Kidney epithelial cell (primary cell): ENCODE measurements at places on chromosomes 7 and 10. TPM values are rescaled to one million over a fixed set of nuclear protein-coding genes. Genes with fewer than 3 reads are reported as not detected.

The PILRA gene
- total RNA-seq, result 0.68 TPM in 1 of 2 replicates, not detected in the other

- DNase-seq, result peak; percentile 28
These were observed 94.4 kb upstream of the SEMA3C start for GRCh38 chr7:81013083-81013817.

DNA sequence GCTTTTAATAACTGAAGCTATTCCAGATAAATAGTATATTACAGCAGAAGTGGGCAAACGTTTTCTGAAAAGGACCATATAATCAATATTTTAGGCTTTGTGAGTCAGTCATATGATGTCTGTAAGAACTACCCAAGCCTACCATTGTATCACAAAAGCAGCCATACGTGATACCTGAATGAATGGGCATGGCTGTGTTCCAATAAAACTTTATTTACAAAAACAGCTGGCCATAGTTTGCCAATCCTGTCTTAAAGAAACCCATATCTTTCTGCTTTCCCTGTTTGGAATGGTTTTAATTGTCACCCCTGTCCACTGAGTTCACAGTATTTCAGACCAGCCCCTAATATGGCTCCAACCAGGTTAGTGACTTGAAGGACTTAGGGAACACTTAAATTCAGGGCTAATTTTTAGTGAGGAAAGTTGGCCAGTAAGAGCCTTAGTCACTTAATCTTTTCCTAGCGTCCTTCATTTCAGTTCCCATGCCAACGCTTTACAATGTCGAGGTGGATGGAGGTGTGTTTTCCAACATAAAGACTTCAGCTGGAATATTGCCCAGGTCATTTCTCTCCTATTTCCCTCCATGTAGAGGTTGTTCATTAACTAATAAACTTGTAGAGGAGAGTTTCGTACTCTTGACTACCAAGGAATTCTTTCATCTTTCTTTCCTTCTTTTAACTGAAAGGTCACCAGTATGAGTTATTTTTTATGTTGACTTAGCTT lies 184.5 kb downstream of the TRIL start:
- DNase-seq, result no peak

The ASB10 gene
- total RNA-seq, result not detected in 2 replicates

- DNase-seq, result no peak
These were observed 92.0 kb downstream of the LSMEM1 start for GRCh38 chr7:112572669-112573301.

GRCh38 chr10:72104472-72105097 lies 16.2 kb upstream of the SPOCK2 start:
- no peak for DNase-seq

GRCh38 chr7:94160719-94161435 lies 156.7 kb upstream of the BET1 start:
- no peak for DNase-seq

GRCh38 chr7:134916171-134916883 lies 70.0 kb upstream of the AGBL3 start:
- no peak for DNase-seq

The ANLN gene
- 14.3 and 15.4 TPM in 2 replicates for total RNA-seq

GRCh38 chr10:26550774-26551526 lies 112.8 kb downstream of the APBB1IP start:
- no peak for DNase-seq

- no peak for DNase-seq
These were observed 69.5 kb downstream of the ADAM22 start for GRCh38 chr7:88003581-88003980.

GRCh38 chr10:114638821-114639625 lies 19.1 kb downstream of the ABLIM1 start:
- peak; percentile 75 for DNase-seq

DNA sequence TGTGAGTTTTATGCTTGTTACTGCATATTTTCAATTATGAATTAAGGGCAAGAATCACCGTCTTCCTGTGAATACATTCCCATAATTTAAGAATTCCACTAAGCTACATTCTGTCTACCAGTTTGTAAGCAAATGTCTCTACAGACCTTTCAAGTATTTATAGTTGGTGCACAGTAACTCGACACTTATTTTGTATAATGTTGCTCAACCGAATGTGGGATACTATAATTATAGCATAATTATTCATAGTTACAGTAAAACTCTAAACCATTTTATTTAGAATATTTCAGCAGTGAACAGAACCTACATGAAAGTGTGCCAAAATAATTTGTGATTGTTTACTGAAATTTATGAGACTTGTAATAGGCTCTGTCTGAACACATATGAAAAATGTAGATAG lies 17.3 kb upstream of the CUBN start:
- no peak for DNase-seq

The GJD4 gene
- total RNA-seq, result not detected in 2 replicates

GRCh38 chr7:68718097-68718551 lies 880.2 kb upstream of the AUTS2 start:
- DNase-seq, result no peak

DNA sequence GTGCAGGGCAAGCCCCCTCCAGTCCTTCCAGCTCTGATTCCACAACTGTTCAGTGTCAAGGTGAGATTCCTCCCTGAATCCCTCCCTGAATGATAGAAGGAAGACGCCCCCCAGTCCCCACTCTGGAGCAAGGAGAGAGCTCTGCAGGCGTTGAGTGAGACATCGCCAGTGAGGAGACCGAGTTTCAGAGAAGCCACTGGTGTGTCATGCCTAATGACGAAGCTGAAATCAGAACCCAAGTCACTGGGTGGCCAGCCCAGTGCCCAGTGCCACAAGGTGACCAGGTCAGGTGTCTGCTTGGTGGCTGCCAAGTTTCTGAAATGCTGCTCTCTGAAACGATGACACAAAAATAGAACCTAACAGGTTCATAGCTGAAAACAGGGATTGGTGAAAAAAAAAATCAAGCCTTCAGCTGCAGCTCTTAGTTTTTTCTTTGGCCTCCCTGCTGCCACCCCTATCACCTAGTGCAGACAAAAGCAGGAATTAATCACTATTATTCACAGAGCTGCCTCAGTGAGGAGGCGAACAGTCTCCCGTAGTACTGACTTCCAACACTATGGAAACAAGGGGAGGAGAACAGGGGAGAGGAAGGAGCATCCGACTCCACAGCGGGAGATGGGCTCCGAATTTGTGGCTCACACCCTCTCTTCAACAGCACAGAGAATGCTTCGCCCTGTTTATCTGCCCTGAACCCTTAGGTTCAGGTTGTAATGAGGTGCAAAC lies 153.5 kb downstream of the ARHGAP12 start:
- DNase-seq, result no peak

DNA sequence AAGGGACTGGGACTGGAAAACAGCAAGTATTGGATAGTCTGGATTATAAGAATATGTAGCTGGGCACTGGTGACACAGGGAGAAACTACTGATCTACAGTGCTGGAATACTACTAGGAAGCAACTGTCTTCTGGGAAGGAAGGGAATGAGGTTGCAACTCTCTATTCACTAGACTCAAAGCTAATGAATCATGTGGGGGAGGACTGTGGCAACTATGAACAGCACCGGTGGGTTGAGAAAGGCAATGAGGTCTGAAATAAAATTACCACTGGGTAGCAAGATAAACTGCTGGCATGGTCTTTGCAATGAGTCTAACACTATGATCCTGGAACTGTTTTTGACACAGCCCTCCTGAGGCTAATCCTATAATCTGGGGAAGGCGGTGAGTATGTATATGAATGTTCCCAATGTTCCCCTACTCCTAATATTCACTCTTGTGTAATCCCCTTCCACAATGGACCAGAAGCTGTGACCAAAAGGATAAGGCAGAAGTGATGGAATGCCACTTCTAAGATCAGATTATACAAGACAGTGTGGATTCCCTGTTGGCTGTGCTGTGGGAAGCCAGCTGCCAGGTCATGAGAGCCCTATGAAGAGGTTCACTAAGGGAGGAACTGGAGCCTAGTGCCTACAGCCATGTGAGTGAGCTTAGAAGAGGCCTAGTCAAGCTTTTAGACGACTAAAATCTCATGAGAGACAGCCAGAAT lies 101.3 kb upstream of the DNAJB12 start:
- DNase-seq, result peak; percentile 23

The SPAM1 gene
- total RNA-seq, result not detected in 2 replicates

GRCh38 chr7:47739891-47740290 lies 158.0 kb upstream of the TNS3 start:
- no peak for DNase-seq

The GPR26 gene
- 0.55 and 0.71 TPM in 2 replicates for total RNA-seq

GRCh38 chr10:60705376-60705775 lies 72.9 kb upstream of the CDK1 start:
- no peak for DNase-seq

GRCh38 chr10:3570131-3570729 lies 214.8 kb downstream of the KLF6 start:
- no peak for DNase-seq

DNA sequence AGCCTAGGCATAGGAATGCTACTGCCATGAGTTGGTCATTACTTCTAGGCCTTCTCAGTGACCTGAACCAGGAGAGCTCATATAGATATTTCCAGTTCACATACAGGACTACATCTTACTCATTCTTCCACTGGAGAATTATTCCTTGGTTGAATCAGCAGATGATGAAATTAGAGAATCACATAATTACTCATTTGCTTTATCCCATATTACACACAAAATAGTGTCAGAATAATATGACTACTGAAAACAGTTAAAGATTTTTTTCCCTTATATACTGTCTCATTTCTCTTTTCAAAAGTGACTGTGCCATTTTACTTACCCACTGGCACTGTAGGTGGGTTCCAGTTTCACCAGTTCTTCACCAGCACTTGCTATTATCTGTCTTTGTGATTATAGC lies 18.5 kb downstream of the BMS1 start:
- DNase-seq, result no peak

The NPSR1 gene
- total RNA-seq, result not detected in 2 replicates

The GARIN1A gene
- total RNA-seq, result 0.17 and 0.68 TPM in 2 replicates

- no peak for DNase-seq
These were observed 5.0 kb upstream of the CCM2 start for GRCh38 chr7:44994877-44995554.

DNA sequence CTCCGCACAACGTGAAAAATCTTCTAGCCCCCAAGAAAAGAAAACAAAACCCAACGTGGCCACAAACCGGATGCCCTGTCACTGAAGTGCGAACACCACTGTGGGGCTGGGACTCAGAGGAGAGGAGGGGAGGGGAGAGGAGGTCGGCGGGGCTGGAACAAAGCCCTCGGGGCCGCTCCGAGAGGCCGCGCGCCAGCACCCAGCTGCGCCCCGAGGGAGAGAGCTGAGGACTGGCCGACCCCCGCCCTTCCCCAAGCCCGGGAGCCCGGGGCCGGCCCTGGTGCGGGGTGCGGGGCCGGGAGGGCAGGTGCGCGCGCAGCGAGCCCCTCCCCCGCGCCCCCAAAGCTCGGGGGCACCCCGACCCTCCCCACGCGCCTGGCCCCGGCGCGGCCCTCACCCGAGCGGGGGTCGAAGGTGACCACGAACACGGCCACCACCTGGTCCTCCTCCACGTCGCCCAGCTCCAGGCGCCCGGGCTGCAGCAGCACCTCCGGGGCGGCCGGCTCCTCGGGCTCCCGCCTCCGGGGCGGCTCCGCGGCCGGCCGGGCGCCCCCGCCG lies 398 bp downstream of the DENND11 start:
- no peak for DNase-seq

The HTR5A gene
- not detected in 2 replicates for total RNA-seq

- DNase-seq, result no peak
These were observed 202.0 kb downstream of the CUX1 start for GRCh38 chr7:102019461-102019860.

The RBP4 gene
- not detected in 2 replicates for total RNA-seq

DNA sequence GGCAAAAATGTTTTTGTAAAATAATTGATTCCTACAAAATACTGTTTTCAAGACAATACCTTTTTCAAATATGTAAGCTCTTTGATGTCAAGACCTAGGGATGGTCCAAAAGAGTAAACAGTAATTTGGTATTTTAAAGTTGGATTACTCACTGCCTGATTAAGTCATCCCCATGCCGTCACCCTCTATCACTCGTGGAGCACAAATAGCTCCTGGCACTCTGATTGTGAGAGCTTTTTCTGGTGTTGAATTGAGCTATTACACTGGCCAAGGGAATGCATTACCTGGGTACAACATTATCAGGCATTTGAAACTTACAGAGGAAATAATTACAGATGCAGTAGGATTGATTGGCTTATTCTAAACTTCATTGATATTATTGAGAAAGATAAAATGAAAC lies 231.9 kb upstream of the GRM3 start:
- no peak for DNase-seq

- DNase-seq, result peak; percentile 56
These were observed 48.7 kb upstream of the FXYD4 start for GRCh38 chr10:43322769-43323168.

GRCh38 chr10:69614130-69614529 lies 15.9 kb upstream of the FAM241B start:
- DNase-seq, result no peak

GRCh38 chr10:79176949-79177602 lies 108.3 kb downstream of the ZMIZ1 start:
- no peak for DNase-seq

The TMEM130 gene
- 0.14 and 0.33 TPM in 2 replicates for total RNA-seq

DNA sequence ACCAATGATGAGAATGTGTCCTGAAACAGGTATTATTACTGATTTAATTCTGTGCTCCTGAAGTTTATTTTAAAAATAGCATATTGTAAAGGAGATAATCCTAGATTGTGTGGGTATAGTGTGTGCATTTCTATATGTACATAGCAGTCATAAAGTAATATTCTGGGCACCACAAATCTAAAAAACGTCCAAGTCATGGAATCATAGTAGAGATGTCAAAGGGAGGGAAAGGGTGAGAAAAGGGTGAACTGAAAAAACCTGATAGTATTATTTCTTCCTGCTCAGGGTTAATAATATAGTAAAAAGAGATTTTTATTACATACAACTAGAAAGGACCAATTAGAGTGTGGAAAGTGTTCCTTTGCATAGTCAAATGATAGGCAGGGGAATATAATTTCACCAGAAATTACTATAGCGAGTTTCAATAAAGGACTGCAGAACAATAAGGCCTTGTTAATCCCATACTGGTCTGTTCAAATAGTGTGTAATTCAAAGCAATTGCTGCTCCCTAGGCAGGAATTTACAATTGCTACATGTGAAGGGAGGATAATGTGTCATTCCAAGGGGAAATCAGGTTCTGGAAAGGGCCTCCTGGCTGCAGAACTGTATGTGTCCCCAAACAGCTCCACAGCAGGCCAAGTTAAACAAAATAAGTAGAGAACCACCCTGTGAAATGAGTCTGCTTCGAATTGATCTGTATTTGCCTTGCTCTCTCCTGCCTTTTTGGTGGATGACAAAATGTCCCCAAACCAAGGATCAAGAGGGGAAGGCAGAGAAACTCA lies 42.5 kb upstream of the KMT2E start:
- DNase-seq, result no peak

DNA sequence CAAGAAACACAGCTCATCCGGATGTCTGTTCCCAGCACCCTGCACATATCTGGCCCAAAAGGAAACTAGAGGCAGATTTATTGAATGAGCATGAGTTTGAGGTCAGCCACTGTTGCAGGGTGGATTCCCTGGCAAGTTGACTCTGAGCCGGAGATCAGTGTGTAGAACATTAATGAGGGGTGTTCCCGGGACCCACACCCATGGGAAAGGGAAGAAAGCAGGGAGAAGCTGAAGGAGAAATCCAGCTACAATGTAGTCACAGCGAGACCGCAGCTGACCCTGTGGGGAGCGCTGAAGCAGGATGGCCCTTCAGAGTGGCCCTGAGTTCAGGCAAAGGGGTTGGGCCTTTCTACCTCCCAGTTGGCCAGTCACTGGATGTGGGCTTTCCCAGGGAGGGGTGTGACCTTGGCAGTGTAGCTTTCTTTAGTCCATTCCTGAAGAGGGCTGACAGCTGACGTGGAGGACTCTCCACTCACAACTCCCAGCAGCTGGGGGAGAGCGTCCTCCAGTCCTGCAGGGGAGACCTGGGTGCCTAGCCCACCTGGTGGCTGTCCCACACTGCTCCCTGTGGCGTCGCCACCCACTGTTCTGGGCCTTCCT lies 324.2 kb upstream of the ZMIZ1 start:
- DNase-seq, result no peak

The GTF2IRD1 gene
- 36.8 and 43.1 TPM in 2 replicates for total RNA-seq
